ENCODE measurements at places on chromosomes 4 and X.

DNA sequence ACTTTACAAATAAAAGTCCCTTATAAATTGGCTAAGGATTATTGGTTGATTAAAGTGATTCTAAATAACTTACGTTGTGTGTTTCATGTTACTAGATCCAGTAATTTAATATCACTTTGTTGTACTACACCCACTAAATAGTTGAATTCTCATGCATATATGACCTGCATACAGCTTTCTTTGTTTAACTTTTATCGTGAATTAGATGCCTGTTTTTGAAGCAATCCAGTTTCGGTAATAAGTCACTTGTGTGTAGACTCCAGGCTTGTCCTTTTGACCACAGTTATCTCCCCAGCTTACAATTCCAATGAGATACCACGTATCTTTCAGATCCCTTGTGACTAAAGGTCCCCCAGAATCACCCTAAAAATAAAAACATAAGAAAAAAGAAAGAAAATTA lies 27.3 kb upstream of the TMPRSS11D start:
- DNase-seq, result no peak

GRCh38 chr4:139600662-139601061 lies 44.6 kb upstream of the SETD7 start:
- no peak for DNase-seq

- peak; percentile 62 for DNase-seq
Observed at GRCh38 chr4:72568959-72569718, at the start of gene ADAMTS3. TSS of gene ADAMTS3 (minus strand) at chr4:72569221. CDS start at chr4:72568762, 459 bp downstream.

GRCh38 chr4:751676-752075 lies 46.0 kb downstream of the PCGF3 start:
- no peak for DNase-seq

GRCh38 chr4:184400375-184400870 lies 73.9 kb downstream of the IRF2 start:
- no peak for DNase-seq

- no peak for DNase-seq
Observed at GRCh38 chr4:137125011-137125410, 407.3 kb downstream of the PCDH18 start.

DNA sequence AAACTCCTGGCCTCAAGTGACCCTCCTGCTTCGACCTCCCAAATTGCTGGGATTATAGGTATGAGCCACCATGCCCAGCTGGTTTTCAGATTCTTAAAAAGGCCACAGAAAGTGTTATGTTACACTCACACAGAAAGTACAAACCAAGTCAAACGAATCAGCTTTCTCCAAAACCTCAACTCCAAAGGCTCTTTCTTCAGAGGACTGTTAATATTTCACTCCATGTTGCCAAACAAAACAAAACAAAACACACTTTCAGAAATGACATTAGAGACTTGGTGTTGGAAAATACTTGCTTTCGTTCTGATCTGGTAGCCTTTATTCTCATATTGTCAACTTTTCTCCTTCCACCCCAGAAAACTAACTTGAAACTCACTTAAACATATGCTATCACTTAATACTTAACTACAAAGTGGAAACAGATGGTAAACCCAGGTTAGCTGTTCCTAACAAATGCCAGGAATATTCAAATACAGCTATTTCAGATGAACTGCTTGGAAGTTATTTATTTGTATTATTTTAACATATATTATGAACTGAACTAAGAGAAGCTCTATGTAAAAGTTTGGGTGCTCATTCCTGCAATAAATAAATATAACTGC lies 34.7 kb downstream of the RLIM start:
- no peak for DNase-seq

- no peak for DNase-seq
Observed at GRCh38 chrX:106912864-106913263, 7.3 kb upstream of the CLDN2 start.

DNA sequence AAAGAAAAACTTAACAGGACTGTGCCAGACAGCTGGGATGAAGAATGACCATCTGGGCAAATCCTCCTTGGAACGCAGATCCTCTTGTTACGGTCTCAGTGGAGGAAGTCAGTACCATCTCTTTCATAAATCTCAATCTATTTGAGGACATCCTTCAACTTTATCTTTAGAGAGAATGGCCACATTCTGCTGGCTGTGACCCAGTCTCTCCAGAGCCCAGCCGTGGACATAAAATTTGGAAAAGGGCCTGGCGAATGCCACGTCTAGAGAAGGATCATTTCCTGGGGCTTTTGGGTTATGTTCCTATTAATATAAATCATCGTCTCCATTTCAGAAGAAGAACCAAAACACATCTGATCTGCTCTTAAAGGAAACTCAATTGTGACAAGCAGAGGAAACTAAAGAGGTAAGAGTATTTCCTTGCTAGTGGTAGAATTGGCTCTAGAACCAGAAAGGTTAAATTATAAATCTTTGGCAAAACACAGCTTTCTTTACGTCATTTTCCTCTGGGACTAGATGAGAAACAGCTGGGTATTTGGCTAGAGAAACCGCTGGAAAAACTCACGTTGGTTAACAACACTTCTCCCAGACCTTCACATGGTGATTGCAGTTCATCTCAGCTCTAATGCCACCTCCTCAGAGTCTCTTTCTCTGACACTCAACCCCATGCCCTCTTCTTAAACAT lies 164.7 kb downstream of the CHIC2 start:
- DNase-seq, result no peak

DNA sequence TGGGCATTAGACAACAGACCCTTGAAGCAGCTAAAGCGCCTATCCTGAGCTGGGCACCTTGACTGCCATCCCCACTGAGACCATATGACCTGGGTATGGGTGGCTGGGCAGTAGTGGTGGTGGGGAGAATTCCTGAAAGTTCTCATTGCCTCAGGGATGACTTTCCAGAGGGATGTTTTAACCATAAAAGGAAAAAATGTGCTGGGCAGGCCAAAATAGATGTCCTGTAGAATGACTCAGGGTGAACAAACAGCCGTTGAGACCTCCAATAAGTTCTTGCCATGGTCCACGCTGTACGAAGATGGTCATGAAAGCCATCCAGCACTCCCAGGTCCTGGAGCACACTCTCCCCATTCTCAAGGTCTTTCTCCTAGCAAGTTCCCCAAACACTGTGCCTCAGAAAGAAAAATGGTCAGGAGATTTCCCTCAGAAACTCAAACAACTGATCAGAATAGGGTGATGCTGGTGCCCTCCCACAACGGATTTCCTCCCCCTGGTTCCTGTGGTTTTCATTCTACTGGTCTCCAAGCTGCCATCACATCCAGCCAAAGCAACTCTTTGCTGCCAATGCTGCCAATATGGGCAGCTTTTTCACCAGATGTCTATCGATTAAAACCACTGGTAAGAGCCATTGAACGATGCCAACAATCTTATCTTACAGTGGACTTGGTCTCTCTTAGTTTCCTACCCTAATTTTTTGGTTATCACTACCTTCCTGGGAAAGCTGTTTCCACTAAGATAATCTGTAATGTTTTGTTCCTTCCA lies 11.2 kb downstream of the CDKN2AIP start:
- DNase-seq, result no peak

DNA sequence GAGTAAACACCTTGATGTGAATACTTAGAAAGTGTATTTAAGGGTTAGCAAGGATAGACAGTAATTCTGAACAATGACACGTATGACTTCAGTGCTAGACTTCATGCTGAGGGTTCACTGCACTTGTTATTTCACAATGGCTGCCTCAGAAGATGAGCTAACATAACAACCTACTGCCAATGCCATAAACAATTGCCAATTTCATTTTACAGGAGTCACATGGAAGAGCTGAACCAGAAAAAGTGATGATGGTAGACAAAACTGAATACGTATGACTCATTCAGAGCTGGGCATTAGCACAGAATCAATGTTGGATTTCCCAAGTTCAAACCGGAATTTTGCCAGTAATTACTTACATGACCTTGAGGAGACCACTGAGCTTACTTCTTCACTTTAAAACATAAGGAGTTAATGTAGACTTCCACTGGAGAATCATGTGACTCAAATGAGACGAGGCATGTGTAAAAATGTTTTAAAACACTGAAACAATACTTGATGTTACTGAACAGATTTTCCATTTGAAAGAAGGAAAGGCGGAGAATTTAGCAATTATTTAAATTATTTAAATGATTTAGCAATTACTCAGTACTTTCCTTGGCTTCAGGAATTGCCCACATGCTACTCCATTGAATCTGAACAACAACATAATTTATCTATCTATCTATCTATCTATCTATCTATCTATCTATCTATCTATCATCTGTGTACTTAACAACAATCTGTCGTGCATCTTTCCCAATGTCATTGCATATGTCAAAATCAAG lies 868.5 kb upstream of the SLIT2 start:
- no peak for DNase-seq

DNA sequence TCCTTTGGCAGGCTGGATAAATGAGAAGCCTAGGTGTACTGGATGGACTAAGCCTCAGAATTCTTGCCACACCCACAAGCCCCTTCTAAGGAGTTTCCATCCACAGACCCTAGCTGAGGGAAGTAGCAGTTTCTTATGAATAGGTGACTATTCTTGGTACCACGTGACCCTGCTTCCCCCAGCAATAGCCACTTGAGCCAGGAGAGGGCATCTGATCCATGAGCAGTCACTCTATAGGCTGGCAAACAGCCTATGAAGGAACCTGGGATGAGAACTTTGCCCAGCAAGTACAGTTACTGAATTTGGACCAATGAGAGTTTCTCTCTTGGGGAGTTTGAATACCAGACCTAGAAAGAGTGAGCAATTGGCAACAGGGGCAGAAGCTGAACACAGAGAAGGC lies 84.0 kb downstream of the RTL9 start:
- no peak for DNase-seq

GRCh38 chr4:8691151-8691775 lies 98.7 kb downstream of the CPZ start:
- no peak for DNase-seq
